ENCODE measurements at places on chromosomes 11 and 22. TPM values are rescaled to one million over a fixed set of nuclear protein-coding genes. Genes with fewer than 3 reads are reported as not detected.

MMP1 gene
- total RNA-seq: 714 TPM

DNA sequence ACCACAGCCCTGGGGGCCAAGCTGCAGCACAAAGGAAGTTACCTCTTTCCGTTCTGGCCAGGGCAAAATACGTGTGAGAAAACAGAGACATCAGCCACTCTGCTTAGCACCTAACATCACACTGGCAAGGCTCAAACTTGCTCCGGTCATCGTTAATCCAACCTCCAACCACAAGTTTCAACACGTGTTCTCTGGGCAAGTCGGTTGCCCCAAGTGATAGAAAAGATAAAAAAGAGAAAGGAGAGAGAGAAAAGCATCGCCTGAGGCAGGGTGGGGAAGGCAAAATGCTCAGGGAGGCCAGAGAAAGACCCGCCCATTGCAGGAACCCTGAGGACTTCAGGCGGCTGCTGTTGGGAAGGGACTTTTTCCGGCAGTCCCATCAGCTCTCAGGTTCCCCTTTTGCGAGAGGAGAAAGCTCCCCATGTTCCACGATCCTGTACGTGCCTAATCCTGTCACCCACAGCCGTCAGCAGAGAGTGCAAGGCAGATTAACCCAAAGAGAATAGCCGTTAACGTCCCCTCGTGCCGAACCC, 18.5 kb upstream of the B4GALNT4 start:
- peaks cover 35% of the 10 kb centered on the region for H3K4me1 ChIP-seq
- no peaks in the 10 kb centered on the region for H3K36me3 ChIP-seq
- H3K4me3 ChIP-seq: no peak overlapping the region
- DNase-seq: peak; percentile 16
- H3K27ac ChIP-seq: no peak overlapping the region

DNA sequence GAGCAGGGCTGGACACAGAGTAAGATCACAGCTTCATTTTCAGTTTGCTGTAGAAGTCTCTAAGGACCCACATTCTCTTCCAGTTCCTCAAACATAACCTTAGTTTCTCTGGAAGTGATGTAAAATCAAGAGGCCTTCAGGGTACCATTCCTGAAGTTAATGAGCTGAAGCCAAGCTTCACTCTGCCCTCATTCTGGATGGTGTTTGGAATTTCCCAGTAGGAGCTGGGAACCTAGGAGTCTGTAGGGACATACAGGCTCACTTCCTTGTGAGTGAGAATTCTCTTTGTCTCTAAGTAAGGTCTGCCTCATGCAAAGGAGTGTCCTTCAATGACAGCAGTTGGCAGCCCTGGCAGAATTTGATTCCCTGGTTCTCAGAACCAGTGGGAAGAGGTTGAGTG, 142.4 kb upstream of the NARS2 start:
- H3K27ac ChIP-seq: no peak overlapping the region
- peaks cover 21% of the 10 kb centered on the region for H3K4me1 ChIP-seq
- H3K27me3 ChIP-seq: peaks cover 3% of the 10 kb centered on the region
- no peak overlapping the region for H3K4me3 ChIP-seq
- DNase-seq: no peak

- H3K36me3 ChIP-seq: no peaks in the 10 kb centered on the region
- H3K27ac ChIP-seq: no peak overlapping the region
- H3K4me1 ChIP-seq: peaks cover 38% of the 10 kb centered on the region
- H3K4me3 ChIP-seq: no peak overlapping the region
- DNase-seq: no peak
Observed at GRCh38 chr11:86781546-86781945, 18.8 kb upstream of the PRSS23 start.

- H3K36me3 ChIP-seq: no peaks in the 10 kb centered on the region
- peaks cover 21% of the 10 kb centered on the region for H3K27me3 ChIP-seq
- no peaks in the 10 kb centered on the region for H3K4me1 ChIP-seq
- no peak overlapping the region for H3K4me3 ChIP-seq
- DNase-seq: no peak
Observed at GRCh38 chr11:129408865-129409444, 33.3 kb downstream of the BARX2 start.

GRCh38 chr22:33897448-33897835, 22.8 kb downstream of the LARGE1 start:
- H3K27me3 ChIP-seq: no peaks in the 10 kb centered on the region
- no peak for DNase-seq
- no peak overlapping the region for H3K27ac ChIP-seq
- H3K36me3 ChIP-seq: peaks cover 5% of the 10 kb centered on the region
- H3K4me3 ChIP-seq: no peak overlapping the region

- H3K27me3 ChIP-seq: peaks cover 3% of the 10 kb centered on the region
- H3K27ac ChIP-seq: peak within 1 kb of the TSS; percentile 94
- H3K4me1 ChIP-seq: peaks cover 49% of the 10 kb centered on the region
- H3K4me3 ChIP-seq: peak within 1 kb of the TSS; percentile 96
Observed at GRCh38 chr22:30425616-30426387, at the start of gene MTFP1. Gene MTFP1 (plus strand): TSS chr22:30425768. CDS start chr22:30425880, 112 bp downstream.

GRCh38 chr11:131875611-131876010, 505.2 kb downstream of the NTM start:
- H3K4me3 ChIP-seq: no peak overlapping the region
- H3K27me3 ChIP-seq: no peaks in the 10 kb centered on the region
- peaks cover 30% of the 10 kb centered on the region for H3K4me1 ChIP-seq
- no peaks in the 10 kb centered on the region for H3K36me3 ChIP-seq

GRCh38 chr22:46317646-46318045, 17.9 kb upstream of the TRMU start:
- H3K27ac ChIP-seq: no peak overlapping the region
- no peaks in the 10 kb centered on the region for H3K27me3 ChIP-seq
- H3K36me3 ChIP-seq: peaks cover 27% of the 10 kb centered on the region
- no peak overlapping the region for H3K4me3 ChIP-seq
- no peaks in the 10 kb centered on the region for H3K4me1 ChIP-seq

Measured in HFFc6 (cell line).